Neural crest cell (in vitro differentiated cells): ENCODE measurements at places on chromosomes 12 and 14.
A peak's percentile ranks its signal among the peaks of the same experiment; 100 is the strongest.

GRCh38 chr12:132373901-132374611 lies 44.7 kb upstream of the GALNT9 start:
- no peak for DNase-seq

- no peak for DNase-seq
Observed at GRCh38 chr12:114993165-114993564, 309.2 kb upstream of the TBX3 start.

- no peak for DNase-seq
Observed at GRCh38 chr12:62472472-62472871, 5.8 kb downstream of the MON2 start.

GRCh38 chr12:78088391-78088832 lies 257.7 kb downstream of the NAV3 start:
- DNase-seq: no peak

DNA sequence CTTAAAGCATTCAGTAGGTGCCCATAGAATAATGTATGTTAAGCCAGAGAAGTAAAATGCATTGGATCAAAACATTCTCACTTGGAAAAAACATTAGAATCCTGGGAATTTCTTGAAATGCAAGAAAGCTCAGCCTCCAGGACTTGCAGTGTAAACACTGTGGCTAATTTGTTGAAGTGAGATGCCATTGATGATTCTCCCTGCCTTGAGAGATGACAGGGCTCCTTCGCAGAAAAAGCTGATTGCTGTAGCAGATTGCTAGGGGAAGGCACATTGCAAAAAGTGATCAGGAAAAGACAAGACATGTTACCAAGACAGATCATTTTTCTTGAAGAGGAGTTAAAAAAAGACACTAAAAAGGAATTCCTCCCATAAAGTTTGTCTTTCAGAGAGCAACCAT lies 204.2 kb upstream of the HMGA2 start:
- no peak for DNase-seq

DNA sequence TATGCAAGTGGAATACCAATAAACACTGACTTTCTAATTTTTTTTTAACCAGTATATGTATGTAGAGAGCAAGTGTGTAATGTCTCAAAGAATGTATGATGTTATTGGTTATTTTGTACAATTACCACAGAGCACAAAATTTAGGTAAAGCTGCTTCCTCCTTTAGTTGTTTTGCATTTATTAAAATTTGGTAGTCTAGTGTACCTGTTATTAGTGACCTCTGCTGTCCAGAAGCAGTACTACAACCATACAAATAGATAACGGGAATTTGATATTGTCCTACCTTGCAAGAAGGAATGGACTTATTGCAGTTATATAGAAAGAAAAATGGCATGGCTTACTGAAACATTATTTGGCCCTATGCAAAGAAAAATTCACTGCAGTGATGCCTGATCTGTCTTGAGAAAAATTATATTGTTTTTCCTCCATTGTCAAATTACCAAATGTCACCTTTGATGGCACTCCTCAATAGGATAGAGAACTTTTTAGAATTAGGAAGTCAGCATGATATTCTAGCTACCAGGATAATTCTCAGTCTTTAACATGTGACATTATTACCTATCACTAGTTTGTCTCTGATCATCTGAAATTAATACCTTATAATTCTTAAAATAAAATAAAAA lies 153.9 kb upstream of the RMST start:
- DNase-seq: peak; percentile 23

- DNase-seq: no peak
Observed at GRCh38 chr12:132866251-132866828, 21.1 kb downstream of the CHFR start.

GRCh38 chr14:91048265-91048664 lies 12.2 kb downstream of the RPS6KA5 start:
- DNase-seq: no peak

DNA sequence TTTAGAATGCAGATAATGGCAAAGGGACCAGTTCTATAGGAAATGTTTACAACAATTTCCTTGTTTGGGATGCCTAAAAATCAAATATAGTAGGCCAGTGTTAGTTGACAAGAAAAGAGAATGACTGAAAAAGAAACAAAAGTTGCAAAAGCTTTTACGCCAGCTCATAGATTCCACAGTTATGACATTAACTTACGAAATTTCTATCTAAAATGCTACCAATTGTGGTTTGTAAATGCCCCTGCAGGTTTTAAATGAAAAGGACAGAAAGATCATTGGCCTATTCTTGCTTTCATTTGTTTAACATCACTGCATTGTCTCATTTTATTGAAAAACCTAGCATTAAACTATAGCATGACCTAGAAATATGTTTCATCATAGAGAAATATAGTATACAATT lies 345.8 kb downstream of the CCDC91 start:
- DNase-seq: no peak

DNA sequence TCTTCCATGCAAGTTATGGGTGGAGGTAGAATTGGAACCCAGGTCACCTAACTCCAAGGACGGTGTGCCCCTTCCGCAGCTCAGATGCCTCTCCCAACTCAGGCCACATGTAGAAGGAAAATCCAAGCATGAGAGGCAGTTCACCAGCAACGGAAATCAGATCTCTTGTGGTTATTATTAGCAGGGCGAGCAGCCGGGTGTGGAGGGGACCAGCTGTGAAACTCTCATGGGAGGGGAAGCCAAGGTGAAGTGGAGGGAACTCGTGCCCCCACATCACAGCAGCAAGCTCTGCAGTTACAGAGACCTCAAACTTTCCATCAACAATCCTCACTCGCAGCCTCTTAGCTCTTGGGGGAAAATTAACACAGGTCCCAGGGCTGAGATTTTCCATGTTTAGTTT lies 79.7 kb downstream of the KSR2 start:
- DNase-seq: no peak

- DNase-seq: no peak
Observed at GRCh38 chr12:54373649-54374561, 9.6 kb upstream of the GPR84 start.

DNA sequence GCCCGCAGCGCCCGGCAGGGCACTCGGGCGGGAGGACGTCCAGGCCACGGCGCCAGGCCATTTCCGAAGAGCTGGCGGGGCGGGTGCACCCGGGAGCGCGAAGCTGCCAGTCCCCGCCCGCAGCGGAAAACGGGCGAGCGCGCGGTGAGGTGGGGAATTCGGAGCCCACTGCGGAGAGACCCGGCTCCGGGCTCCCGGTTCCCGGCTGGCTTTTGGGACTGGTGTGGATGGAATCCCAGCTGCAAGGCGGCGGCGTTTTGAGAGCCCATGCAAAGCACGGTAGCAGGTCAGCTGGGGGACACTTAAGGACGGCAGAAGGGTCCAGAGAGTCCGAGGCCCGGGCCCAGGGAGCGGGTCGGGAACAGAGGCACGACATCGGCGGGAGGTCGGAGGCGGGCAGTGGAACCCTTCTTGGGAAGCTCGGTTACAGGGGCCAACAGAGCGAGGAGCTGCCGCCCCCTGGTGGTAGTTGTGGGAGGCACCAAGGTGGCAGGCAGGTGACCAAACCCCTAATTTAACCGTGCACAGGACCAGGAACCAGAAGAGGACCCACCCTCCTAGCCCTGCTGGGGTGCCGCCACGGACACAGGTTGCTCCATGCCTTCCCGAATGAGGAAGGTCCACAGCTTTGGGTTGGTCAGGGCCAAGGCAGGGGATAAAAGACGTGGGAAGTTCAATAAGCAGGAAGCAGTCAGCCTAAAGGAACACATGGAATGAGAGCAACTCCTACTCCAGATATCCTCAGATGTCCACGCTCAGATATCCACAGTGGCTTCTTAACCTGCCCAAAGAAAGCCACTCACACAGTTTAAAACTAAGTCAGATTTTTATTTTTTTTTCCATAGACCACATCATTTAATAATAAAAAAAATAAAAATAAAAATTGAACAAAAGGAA lies 685 bp upstream of the CDH24 start:
- peak; percentile 96 for DNase-seq

DNA sequence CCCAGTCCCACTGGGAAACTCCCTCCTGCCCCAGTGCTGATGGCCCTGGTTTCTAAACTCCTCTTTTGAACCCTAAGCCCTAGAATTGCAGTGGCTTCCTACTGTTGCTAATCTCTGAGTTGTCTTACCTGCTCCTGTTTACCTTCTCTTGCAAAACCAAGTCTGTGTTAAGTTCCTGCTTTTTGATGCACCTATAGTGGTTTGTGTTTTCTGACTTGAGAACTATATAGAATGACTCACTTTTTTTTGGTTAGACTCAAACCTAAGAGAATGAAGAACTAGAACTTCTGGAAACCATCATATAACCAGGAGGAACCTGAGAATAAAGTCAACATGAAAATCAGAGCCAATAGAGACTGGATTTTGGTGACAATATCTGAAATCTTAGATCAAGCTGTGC lies 5.5 kb upstream of the GAS2L3 start:
- no peak for DNase-seq

DNA sequence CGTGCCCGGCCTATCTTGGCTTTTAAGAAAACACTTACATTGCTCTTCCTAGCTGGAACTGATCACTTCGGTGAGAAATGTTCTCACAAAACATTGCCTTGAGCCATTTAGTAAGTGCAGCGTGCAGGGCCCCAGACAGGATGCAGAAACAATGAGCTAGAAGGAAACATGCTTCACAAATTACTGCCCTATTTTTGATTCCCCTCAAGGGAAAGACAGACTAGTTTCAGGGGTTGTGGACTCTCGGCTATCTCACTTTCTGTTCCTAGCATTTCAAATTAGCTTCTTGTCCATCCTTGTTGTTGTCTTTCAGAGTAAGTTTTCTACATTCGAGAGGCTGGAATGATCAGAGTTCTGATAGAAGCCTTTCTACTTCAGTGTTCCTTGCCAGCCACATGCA lies 21.6 kb downstream of the TGFB3 start:
- no peak for DNase-seq

DNA sequence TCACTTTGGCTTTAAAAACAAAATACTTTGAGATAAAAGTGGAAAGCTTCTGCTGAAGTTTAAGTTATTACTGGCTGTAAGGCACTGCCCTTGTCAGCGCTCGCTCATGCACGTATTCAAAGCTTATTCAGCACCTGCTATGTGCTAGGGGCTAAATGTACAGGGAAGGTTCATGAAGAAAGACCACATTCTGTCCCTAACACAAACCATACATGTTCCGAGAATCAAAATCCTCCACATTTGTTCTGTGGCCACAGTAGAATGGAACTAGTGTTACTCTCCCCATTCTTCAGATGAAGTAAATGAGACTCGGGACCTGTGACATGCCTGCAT lies 33.8 kb upstream of the GPR68 start:
- no peak for DNase-seq

DNA sequence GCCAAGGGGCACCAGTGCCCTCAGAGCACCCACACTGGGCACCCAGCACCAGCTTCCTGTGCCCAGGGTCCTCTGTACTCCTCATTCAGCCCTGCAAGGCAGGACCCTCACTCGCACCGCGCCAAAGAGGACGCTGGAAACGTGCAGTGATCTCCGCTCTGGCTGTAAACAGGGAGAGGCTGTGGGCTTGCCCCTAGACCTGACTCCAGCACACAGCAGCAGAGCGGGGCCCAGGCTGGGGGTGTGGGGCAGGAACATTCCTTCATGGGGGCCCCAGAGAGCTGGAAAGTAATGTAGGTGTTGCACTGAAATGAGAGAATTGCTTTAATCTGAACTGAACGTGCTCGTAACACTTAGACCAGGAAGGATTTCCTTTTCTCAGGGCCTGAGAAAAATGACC lies 5.0 kb upstream of the BRF1 start:
- no peak for DNase-seq

DNA sequence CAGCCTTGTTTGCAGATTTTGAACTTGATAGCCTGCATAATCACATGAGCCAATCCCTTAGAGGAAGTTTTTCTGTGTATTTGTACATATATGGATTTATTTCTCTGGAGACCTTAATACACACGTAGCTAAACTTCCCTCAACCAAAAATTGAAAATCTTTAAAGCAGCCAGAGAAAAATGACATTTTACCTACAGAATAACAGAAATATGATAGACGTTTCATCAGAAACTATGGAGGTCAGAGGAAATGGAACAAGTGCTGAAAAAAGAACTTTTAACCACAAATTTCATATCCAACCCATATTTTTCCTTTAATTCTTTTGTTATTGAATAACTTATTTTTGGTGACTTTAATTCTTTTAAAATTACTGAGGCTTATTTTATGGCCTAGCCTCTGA lies 177.7 kb downstream of the CCDC91 start:
- no peak for DNase-seq

DNA sequence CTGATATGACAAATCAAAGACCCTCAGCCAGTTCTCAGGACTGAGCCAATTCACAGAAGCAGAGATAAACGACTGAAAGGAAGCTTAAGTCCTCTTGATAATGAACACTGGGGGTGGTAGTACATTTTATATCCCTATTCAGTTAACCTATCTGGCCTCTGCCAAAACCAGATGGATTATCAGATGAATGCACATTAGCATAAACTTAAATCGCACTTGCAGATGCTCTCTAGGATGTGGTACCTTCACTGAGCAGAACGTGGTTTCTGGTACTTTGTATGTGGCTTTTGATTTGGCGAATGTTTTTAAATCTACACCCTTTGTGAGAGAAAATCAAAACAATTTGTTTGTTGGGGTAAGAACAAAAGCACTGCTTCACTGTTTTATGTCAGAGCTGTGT lies 21.1 kb upstream of the TAS2R14 start:
- DNase-seq: no peak

- no peak for DNase-seq
Observed at GRCh38 chr14:88551980-88552431, 2.8 kb downstream of the PTPN21 start.

GRCh38 chr12:7581625-7582024 lies 78.0 kb upstream of the CD163 start:
- no peak for DNase-seq

- DNase-seq: no peak
Observed at GRCh38 chr12:71476513-71476912, 36.9 kb downstream of the LGR5 start.

DNA sequence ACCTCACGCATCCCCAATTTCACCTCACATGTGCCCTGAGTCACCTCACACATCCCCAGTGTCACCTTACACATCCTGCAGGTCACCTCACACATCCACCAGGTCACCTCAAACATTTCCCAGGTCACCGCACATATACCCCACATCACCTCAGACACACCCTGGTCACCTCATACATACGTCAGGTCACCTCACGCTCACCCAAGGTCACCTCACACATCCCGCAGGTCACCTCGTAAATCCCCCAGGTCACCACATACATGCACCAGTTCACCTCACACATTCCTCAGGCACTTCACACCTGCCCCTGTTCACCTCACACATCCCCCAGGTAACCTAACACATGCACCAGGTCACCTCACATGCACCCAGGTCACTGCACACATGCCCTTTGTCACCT lies 864.0 kb downstream of the TMEM121 start:
- DNase-seq: no peak

DNA sequence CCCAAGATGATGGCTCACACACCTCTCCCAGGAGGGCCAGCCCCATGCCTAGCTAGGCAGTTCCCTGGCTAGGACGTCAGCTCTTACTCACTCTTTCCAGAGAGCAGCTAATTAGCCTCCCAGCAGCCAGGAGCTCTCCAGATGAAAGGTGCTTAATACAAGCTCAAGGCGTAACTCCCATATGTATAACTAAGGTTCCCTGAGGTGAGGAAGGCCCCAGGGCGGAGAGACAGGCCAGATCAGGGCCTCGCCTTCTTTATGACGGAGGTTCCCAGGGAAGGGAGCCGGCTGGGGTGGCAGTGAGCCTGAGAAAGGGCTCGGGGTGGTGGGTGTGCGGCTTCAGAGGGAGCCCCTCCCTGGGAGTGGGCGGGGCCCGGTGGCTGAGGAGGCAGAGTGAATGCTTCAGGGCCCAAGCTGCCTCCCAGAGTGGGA lies 26.4 kb upstream of the ZFP36L1 start:
- no peak for DNase-seq
